ENCODE measurements at places on chromosomes 7 and 10. TPM values are rescaled to one million over a fixed set of nuclear protein-coding genes. Genes with fewer than 3 reads are reported as not detected.

The SLC26A5 gene
- total RNA-seq = 0.46 TPM

The CFAP70 gene
- 6.0 TPM for total RNA-seq

The FAM200A gene
- 17.5 TPM for total RNA-seq

The IFIT5 gene
- total RNA-seq = 51.7 TPM

The HYAL4 gene
- total RNA-seq = not detected

The HOXA7 gene
- not detected for total RNA-seq

The SEMA4G gene
- 17.5 TPM for total RNA-seq

The ETV1 gene
- 62.5 TPM for total RNA-seq

The NODAL gene
- total RNA-seq = 3.5 TPM

The MAGI2 gene
- total RNA-seq = 118 TPM

The LRRD1 gene
- total RNA-seq = 0.92 TPM

The AGMO gene
- 0.69 TPM for total RNA-seq

The TMEM225B gene
- 0.23 TPM for total RNA-seq

The OLAH gene
- total RNA-seq = not detected

The ANLN gene
- 8.3 TPM for total RNA-seq

The ACTL6B gene
- total RNA-seq = 90.4 TPM

The GSTO2 gene
- total RNA-seq = 6.7 TPM

The COL17A1 gene
- under 0.01 TPM for total RNA-seq

Measured in diencephalon (tissue), 1 donor.